ENCODE measurements at places on chromosomes 13 and 19.

GRCh38 chr13:43985422-43986072 lies 105.8 kb downstream of the LACC1 start:
- peaks cover 14% of the 10 kb centered on the region for H3K4me1 ChIP-seq
- no peak overlapping the region for H3K4me3 ChIP-seq
- no peak for DNase-seq
- H3K36me3 ChIP-seq = no peaks in the 10 kb centered on the region

- no peaks in the 10 kb centered on the region for H3K36me3 ChIP-seq
- no peaks in the 10 kb centered on the region for H3K27me3 ChIP-seq
- H3K4me1 ChIP-seq = no peaks in the 10 kb centered on the region
- H3K27ac ChIP-seq = no peak overlapping the region
- H3K4me3 ChIP-seq = no peak overlapping the region
- DNase-seq = peak; percentile 63
Measured at GRCh38 chr19:56191115-56191514, 6.5 kb downstream of the ZSCAN5B start.

DNA sequence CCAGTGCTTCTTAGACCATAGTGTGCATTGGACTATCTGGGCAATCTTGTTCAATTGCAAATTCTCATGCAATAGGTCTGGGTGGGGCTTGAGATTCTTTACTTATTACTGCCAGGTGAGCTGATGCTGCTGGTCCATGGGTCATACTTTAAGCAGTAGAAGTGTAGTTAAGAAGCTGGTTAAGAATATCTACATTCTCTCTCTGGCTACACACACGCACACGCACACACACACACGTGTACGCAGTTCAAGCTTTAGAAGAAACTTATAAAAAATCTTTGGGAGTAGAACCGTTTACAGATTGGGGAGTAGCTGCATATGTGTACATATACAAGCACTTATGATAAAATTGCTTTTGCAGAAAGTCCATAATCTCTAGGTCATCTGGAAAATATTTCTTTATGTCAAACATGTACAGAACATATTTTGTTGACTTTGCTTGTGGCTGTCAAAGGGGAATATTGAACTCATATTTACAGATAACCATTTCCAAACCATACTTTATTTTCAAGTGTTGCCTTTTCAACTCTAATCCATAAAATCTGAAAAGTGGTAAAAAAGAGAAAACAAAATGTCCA lies 99.7 kb downstream of the GPC6 start:
- H3K4me1 ChIP-seq = peaks cover 3% of the 10 kb centered on the region
- no peaks in the 10 kb centered on the region for H3K27me3 ChIP-seq
- H3K36me3 ChIP-seq = peaks cover 5% of the 10 kb centered on the region
- H3K27ac ChIP-seq = no peak overlapping the region
- no peak overlapping the region for H3K4me3 ChIP-seq

GRCh38 chr13:43364210-43365038 lies 341.0 kb downstream of the DNAJC15 start:
- peaks cover 5% of the 10 kb centered on the region for H3K27me3 ChIP-seq
- H3K4me3 ChIP-seq = no peak overlapping the region
- no peaks in the 10 kb centered on the region for H3K36me3 ChIP-seq
- DNase-seq = no peak

GRCh38 chr19:18696023-18696422 lies 12.5 kb downstream of the CRTC1 start:
- H3K27me3 ChIP-seq = no peaks in the 10 kb centered on the region
- no peak overlapping the region for H3K4me3 ChIP-seq
- peak; percentile 47 for DNase-seq
- H3K27ac ChIP-seq = no peak overlapping the region
- H3K36me3 ChIP-seq = no peaks in the 10 kb centered on the region

GRCh38 chr19:46107371-46107770 lies 17.1 kb downstream of the IGFL3 start:
- DNase-seq = no peak
- no peak overlapping the region for H3K27ac ChIP-seq
- H3K4me3 ChIP-seq = no peak overlapping the region
- H3K4me1 ChIP-seq = no peaks in the 10 kb centered on the region
- peaks cover 5% of the 10 kb centered on the region for H3K27me3 ChIP-seq
- H3K36me3 ChIP-seq = no peaks in the 10 kb centered on the region

- no peaks in the 10 kb centered on the region for H3K4me1 ChIP-seq
- peaks cover 12% of the 10 kb centered on the region for H3K27me3 ChIP-seq
- no peaks in the 10 kb centered on the region for H3K36me3 ChIP-seq
- DNase-seq = peak; percentile 98
- peak overlapping the region; percentile 87 for H3K4me3 ChIP-seq
Measured at GRCh38 chr19:53977991-53978731, 13.3 kb upstream of the CACNG6 start.

DNA sequence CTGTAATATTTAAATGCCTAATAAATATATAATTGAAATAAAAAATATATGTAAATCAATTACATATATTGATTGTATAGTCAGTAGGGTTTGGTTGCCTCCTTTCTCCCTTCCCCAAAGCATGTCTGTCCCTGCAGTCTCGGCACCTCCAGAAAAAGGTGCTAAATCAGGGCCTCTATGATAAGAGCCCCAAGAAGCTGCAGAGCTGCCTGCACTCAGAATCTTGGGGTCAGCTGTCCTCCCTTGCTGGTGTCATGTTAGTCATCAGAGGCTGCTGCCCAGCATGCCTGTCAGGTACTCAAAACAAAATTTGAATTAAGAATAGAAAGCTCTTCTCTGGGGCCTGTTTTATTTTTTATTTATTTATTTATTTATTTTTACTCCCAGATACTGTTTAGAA lies 9.8 kb downstream of the FLT1 start:
- H3K27ac ChIP-seq = no peak overlapping the region
- H3K4me3 ChIP-seq = no peak overlapping the region
- no peaks in the 10 kb centered on the region for H3K27me3 ChIP-seq
- H3K4me1 ChIP-seq = no peaks in the 10 kb centered on the region
- DNase-seq = no peak
- H3K36me3 ChIP-seq = no peaks in the 10 kb centered on the region

- no peaks in the 10 kb centered on the region for H3K4me1 ChIP-seq
- H3K27me3 ChIP-seq = no peaks in the 10 kb centered on the region
- H3K27ac ChIP-seq = no peak overlapping the region
Measured at GRCh38 chr13:68185444-68186141, 955.5 kb upstream of the PCDH9 start.

DNA sequence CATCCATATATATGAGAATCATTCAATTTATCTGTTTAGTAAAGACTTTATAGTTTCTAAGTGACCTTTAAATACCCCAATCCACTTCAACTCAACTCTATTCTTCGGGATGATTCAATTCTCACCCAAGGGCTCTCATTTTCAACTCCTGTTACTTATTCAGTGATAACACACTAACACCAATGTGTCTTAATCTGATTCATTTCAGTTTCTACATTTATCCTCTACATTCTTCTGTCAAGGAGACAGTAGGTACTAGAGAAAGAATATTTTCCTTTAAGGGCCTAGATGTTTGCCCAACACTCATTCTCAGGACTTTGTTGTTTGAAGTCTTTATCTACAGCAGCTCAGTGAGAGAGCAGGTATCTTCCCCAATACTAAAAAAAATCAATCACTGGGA lies 7.1 kb downstream of the ARGLU1 start:
- H3K4me1 ChIP-seq = no peaks in the 10 kb centered on the region
- no peak overlapping the region for H3K27ac ChIP-seq
- H3K27me3 ChIP-seq = no peaks in the 10 kb centered on the region
- peaks cover 37% of the 10 kb centered on the region for H3K36me3 ChIP-seq
- DNase-seq = no peak
- H3K4me3 ChIP-seq = peak overlapping the region; percentile 20

DNA sequence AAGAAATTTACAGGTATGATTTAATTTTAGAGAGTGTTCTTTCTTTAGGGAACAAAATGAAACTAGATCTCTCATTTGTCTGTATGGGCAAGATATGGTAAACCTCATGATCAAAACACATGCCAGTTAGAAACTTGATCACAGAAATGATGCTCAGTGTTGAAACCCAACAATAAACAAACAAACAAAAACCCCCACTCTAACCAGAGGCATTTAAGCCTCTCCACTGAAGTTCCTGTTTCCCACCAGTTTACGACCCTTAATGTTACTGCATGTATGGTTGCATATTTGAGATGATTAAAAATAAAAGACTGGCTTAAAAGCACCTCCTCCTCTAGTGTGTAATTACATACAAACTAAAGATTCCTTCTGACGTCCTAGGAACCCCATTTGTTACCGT lies 293.3 kb upstream of the MAB21L1 start:
- H3K36me3 ChIP-seq = no peaks in the 10 kb centered on the region
- H3K27me3 ChIP-seq = no peaks in the 10 kb centered on the region
- DNase-seq = no peak
- no peak overlapping the region for H3K27ac ChIP-seq

DNA sequence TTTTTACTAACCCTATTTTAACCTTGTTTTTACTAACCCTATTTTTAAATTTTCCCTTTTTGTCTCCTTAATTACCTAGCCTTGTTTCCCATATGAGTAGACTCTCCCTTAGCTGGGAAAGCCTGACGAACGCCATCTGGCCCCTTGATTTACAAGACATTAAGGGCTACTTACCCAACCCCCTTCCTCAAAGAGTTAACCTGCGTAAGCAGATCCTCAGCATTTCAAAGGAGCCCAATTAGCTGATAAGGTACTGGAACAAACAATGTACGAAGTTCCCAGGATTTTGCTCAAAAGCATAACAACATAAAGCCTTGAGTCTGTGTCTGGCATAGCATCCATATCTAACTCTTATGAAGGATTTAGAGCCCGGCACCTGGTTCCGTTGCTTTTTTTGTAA lies 4.7 kb upstream of the MVB12A start:
- no peak overlapping the region for H3K27ac ChIP-seq
- peak overlapping the region; percentile 62 for H3K4me3 ChIP-seq
- no peaks in the 10 kb centered on the region for H3K36me3 ChIP-seq
- H3K4me1 ChIP-seq = peaks cover 4% of the 10 kb centered on the region

DNA sequence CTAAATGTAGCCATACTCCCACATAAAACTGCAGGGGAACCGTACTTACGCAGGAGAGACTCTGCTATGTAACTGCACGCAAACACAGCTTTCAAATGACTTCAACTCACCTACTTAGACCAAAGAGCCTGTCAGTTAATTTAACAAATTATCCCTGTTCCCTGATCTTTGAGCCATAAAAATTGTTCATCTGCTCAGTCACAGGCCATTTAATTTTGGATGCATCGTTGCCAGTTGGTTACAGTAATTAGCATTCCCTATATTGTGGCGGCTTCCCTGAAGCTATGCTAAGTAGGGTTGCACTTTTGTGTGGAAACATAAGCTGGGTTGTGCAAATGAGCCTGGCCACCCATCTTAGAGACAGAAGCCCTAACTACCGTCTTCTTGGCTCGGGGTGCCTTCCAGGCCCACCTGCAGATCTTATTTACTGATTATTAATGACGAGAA lies 21.2 kb upstream of the OBI1 start:
- H3K27ac ChIP-seq = peak overlapping the region; percentile 9
- H3K36me3 ChIP-seq = no peaks in the 10 kb centered on the region
- H3K27me3 ChIP-seq = no peaks in the 10 kb centered on the region
- no peak for DNase-seq
- no peak overlapping the region for H3K4me3 ChIP-seq

DNA sequence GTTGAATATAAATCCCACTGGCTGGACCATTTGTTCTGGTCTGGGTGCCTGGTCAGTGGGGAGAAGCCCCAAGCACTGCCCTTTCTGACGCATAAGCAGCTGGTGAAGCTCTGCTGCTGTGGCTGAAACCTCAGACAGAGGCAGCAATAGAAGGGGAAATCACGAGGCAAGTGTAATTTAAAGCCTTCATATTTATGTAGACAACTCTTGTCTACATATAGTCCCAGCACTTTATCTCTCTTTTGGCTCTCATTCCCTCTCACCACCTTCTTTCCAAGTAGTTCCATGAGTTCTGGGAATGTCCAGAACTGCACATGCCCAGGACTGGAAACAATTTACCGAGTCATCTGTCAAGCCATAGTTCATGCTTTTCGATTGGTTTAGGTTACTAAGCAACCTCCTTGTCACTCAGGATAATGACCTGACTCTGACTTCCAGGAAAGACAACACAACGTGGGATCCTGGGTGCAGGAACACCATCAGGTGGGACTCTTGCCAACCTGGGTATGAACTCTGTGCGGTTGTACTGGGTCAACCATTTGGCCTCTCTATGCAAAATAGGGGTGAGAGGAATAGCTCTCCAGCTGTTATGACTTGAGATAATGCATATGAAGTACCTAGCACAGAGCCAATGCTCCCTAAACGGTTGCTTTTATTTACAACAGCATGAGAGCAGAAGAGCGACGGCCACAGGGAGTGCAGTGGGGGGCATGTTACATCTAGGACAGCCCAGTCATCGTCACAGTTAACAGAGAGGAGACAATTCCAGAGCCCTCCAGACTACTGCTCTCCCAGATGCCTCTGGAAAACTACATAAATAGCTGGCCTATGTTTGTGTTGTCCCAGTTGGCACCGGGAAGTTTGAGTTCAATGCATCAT lies 321.9 kb downstream of the FOXO1 start:
- no peak overlapping the region for H3K27ac ChIP-seq
- H3K4me3 ChIP-seq = no peak overlapping the region
- DNase-seq = no peak
- H3K4me1 ChIP-seq = peaks cover 15% of the 10 kb centered on the region

- H3K4me1 ChIP-seq = peaks cover 2% of the 10 kb centered on the region
- H3K27me3 ChIP-seq = no peaks in the 10 kb centered on the region
- no peak overlapping the region for H3K27ac ChIP-seq
- H3K4me3 ChIP-seq = no peak overlapping the region
- no peak for DNase-seq
Measured at GRCh38 chr13:51444922-51445321, 7.9 kb downstream of the INTS6 start.

DNA sequence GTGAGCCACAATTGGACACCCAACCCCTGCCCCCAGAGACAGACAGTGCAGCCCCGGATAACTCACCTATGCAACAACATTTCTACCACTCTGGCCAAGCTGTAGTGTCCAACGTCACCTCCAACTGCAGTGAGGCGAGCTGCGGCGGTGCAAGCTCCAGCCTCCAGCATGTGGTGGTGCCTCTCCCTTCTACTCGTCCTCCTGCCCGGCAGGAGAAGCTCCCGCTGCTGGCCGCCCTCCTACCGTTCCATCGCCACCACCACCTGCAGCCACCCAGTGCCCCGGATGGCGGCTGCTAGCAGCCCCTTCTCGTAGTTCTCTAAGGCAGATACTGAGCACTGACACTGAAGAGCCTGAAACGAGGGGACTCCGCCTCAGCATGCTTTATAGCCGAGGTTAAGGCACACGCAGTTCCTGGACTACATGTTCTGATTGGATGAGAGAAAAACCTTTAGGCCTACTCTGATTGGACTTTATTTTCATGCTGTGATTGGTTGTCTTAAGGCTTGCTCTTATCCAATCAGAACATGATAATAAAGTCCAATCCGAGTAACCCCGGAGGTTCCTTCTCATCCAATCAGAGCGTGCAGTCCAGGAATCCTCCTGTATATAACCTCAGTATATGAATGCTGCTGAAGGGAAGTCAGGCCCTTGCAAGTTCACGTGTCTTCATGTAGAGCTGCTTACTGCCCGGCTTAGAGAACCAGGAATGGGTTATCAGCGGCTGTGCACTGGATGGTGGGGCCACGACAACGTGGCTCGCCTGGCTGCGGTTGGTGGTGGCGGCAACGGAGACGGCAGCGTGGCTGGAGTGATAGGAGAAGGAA lies 63.5 kb downstream of the TUBA3C start:
- no peaks in the 10 kb centered on the region for H3K4me1 ChIP-seq
- H3K27ac ChIP-seq = no peak overlapping the region
- no peaks in the 10 kb centered on the region for H3K27me3 ChIP-seq
- H3K4me3 ChIP-seq = no peak overlapping the region
